ENCODE measurements at places on chromosomes 7 and 10.

- DNase-seq = no peak
Measured at GRCh38 chr7:129832282-129832681, 120.5 kb downstream of the UBE2H start.

- DNase-seq = no peak
Measured at GRCh38 chr7:47318395-47319182, 263.3 kb downstream of the TNS3 start.

- no peak for DNase-seq
Measured at GRCh38 chr7:128022631-128023532, 8.4 kb downstream of the LRRC4 start.

DNA sequence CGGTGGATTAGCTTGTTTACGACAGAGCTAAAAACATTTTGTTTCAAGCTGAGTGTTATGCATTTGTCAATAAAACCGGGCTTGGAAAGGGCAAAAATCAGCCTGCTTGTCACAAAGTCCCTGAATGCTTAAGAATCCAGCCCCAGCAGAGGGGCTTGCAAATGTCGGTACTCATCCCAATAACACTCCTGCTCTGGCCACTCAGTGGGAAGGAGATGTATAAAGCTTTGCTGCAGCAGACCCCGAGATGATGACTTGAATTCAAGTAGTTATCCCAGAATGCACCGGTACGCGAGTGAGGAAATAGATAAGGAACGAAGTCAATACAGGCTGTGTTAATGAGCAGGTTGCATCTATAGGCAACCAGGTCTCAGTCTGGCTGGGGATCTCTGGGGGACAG lies 662.3 kb downstream of the CCSER2 start:
- DNase-seq = no peak

GRCh38 chr7:106752367-106752766 lies 91.4 kb upstream of the CCDC71L start:
- DNase-seq = no peak

DNA sequence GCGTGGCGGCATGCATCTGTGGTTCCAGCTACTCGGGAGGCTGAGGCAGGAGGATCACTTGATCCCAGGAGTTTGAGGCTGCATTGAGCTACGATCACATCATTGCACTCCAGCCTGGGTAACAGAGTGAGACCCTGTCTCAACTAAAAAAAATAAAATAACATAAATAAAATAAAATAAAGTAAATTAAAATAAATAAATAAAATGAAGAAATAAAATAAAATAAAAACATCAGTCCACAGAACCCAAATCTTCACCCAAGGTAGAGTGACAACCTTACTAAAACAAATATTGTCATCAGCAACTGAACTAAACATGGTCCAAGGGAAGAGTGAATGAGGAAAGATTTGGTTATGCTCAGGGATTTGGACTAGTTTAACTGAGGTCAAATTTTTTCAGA lies 24.8 kb upstream of the OCM2 start:
- DNase-seq = no peak

GRCh38 chr10:34154383-34154900 lies 660.7 kb downstream of the PARD3 start:
- DNase-seq = no peak
